ENCODE measurements at places on chromosomes 6 and 20.

- no peak for DNase-seq
Measured at GRCh38 chr6:10144772-10145171, 270.1 kb downstream of the TFAP2A start.

DNA sequence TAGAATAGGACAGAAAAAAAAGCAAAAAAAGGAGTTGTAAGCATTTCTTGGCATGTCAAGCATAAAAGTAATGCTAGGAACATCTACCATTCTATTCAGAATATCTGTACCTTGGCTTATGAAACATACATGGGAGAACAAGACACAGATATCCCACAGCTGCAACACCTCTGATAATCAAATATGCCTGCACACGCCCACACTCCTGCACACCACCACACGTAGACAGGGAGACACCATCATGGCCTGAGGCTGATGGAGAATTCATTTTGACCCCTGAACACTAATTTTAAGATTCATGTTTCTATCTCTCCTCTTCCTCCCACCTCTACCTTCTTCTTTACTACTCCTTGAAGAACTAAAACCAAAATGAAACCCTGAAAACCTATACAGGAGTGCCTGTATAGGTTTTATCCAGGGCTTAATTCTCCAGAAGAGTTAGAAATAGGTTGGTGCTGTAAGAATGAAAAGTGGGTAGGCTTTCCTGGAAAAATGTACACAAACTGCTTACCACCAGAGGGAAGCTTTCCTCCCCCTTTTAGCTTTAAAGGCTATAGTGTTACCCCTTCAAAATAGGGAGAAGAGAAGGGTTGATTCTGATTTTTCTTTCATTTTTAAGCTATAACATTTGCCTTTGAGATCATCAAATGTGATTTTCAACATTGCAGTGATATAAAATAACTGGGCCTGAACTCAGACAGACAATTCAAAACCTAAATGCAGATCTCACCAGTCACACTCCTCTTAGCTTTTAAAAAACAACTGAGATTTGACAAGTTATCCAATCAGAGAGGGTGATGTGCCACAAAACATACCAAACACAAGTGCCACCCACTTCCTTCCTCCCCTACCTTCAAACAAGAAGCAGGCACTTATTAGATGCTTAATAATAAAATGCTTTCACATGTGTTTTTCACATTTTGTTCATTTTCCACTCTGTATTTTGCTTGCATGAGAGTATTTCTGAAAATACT, 57.9 kb downstream of the ELOVL5 start:
- no peak for DNase-seq

DNA sequence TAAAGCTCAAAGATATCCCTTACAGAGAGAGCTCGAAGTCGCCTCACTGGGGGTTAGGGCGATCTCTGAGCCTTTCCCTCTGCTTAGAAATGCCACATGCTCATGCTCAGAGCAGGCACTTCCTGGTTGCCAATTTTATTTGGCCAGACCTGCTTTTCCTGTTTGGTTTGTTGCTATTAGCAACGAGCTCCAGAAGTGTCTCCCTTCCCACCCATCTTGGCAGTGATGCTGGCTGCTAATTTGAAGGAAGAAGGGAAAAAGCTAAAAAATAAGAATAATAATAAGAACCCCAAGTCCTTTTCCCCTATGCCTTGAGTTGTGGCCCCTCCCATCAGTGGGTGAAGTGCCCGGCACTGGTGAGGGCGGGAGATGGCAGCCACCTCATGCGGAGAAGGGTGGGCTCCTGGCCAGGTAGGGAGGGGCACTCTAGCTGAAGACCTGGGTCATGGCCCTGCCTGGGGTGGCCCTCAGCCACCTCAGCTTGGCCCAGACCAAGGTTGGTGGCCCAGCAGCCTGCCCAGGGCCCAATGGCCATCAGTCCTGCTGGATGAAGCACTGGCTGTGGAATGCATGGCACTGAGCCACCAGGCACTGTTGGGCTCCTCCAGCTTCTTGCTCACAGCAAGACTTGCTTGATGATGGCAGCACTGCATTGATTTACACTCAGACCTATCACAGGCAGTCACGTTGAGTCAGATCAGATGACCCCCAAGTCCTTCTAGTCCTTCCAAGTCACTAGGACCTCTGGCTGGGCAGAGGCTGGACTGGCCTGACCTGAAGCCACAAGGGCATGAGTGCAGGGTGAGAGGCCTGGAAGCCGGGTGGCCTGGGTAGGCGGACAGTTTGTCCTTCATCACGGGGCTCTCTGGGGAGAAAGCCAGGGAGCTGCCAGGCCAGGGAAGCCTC, 79.0 kb downstream of the SYNJ2 start:
- no peak for DNase-seq

- DNase-seq: no peak
Measured at GRCh38 chr20:57964011-57964862, 254.4 kb upstream of the PMEPA1 start.

DNA sequence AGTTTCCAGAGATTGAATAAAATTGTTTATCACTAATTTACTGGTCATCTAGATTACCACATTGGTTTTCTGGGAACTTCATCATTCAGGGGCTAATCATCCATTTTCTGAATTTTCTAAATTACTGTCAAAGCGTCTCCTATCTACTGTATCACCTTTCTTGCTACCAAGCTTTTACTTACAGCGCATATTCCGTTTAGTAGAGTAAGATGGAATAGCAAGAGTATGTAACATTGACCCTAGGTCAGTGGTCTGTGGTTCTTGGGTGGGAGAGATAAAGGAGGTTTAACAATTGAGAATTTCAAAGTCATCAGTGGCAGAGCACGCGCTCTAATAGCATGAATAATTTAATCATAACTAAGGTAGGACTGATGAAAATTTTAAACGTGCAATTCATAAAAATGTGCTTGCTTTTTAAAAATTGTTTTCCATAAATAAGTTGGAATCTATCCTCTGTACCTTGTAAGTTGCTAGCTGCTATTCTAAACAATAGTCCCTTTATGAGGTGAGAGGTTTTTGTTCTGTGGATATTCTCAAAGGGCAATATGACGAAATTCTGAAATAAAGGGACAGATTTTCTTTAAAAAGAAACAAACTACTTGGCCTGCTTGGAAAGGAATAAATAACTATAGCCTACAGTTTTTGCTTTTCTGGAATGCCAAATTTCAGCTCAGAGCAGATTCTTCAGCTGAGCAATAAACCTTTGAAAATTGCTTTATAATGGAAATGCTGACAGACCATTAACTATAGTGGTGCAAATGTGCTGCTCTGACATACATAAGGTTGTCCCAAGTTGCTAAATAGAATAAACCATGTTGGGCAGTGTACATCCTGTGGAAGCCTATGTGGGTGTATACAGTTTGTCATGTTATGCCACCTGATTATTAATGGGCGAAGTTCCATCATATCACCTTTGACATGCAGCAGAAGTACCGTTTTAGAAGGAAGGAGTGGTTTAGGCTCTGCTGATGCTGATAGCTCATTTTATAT, 84.1 kb downstream of the ZFAND3 start:
- no peak for DNase-seq

- no peak for DNase-seq
Measured at GRCh38 chr20:44586289-44586911, 4.0 kb downstream of the PKIG start.

GRCh38 chr6:72952808-72953630, 272.3 kb downstream of the KHDC1L start:
- no peak for DNase-seq

DNA sequence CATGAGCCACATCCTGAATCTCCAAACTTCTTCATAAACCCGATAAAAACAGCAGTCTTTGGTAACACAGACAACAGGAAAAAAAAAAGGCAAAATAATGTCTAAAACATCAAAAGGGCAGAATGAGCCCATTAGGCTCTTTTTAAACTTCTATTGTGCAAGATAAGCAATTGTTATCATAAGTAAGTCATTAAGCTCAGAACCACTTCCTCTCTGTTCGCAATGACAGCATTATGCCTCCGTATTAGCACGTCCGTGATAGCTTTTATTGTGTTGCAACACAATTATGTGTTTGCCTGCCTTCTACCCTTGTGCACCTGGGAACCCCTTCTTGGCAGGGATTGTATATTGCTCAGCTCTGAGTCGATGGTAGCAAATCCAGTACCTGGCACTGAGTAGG, 147.1 kb downstream of the LRFN2 start:
- no peak for DNase-seq

- DNase-seq: peak; percentile 23
Measured at GRCh38 chr6:109595998-109596397, 95.0 kb downstream of the AK9 start.

DNA sequence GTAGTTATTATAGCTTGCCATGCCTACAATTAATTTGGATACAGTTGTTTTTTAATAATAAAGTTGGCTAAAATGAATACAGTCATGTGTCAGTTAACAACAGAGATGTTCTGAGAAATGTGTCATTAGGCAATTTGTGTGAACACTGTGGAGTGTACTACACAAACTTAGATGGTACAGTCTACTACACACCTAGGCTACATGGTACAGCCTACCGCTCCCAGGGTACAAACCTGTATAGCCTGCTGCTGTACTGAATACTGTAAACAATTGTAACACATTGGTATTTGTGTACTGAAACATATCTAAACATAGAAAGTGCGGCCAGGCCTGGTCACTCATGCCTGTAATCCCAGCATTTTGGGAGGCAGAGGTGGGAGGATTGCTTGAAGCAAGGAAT, 50.2 kb downstream of the MYLIP start:
- DNase-seq: no peak

DNA sequence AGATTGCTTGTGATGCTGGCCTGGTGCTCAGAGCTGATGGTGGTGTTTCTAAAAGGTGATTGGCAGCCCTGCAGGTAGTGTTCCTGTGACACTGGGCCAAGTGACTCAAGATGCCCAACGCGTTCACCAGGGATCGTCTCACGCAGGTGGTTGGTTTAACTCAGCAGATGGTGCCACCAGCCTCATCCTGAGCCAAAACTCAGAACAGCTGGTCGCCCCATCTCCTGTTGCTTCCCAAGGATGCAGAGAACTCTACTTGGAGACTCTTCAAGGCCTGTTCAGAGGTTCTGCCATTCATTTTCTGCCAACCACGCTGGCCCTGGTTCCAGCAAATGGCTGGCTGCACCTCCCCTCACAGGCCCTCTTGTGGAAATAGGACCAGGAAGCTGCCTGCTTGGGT, 394.4 kb downstream of the CDH26 start:
- DNase-seq: no peak

- DNase-seq: no peak
Measured at GRCh38 chr20:1828786-1829131, 66.4 kb upstream of the SIRPA start.

- DNase-seq: no peak
Measured at GRCh38 chr6:158481690-158482473, 78.0 kb upstream of the TMEM181 start.

- DNase-seq: no peak
Measured at GRCh38 chr6:148535976-148536375, 193.3 kb downstream of the SASH1 start.

DNA sequence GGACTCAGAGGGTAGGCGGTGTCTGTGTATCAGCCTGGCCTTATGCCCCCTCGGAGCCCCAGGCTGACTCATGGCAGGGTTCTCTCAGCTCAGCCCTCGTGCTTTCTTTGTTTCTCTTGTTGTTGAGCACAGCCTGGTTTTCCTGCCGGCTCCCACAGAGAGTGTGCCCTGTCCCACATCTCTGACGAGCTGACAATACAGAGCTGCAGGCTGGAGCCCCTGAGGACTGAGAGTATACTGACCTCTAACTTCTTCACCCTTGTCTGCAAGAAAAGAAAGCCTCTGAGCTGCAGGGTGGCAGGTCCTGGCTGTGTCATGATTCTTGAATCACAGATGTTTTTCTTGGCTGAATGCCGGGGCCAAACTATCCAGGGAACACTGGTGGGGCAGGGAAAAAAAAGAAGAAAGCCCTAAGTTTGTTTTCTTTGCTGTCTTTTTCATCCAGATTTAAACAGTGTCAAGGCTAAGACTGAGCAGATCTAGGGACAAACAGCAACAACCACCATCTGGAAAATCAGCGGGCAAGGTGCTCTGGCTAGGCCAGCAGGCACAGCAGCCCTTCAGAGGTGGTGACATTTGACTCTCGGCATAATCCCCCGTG, 63.3 kb upstream of the ZNF133 start:
- DNase-seq: no peak

DNA sequence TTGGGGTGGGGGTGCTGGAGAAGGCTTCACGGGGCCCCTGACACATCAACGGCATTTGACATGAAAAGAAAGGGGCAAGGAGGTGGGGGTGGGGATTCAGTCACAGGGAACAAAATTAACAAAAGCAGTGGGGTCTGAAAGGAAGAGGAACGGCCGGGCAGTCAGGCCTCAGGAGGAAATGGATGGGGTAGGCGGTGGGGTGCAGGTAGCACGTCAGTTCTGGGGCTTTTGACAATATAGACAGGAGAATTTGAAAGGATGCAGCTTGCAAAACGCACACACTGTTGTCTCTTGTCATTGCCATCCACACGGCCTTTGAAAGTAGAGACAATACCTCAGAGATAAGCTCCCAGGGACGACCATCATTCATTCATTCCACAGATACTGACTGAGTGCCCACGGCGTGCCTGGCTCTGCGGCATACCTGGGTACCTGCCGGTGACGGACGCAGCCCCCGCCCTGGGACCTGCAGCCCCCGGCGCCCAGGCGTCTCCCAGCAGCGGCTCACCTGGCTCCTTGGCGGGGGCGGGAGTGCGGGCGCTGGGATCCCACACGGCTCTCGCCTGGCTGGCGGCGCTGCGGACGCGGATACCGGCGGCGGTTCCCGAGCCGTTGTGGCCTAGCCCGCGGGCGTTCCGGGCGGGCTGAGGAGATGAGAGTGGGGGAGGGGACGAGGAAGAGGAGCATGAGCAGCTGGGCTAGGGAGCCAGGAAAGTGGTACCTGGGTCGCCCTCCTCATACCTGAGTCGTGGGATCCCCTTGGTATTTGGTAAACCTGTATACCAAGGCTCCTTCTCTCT, at the start of gene SLC26A8:
SLC26A8 (minus strand) TSS at position 646 of the 800 bp plus-strand sequence. CDS start 4,934 bp downstream, outside the sequence.
- no peak for DNase-seq

GRCh38 chr6:21846541-21847451, 253.2 kb downstream of the SOX4 start:
- peak; percentile 98 for DNase-seq

DNA sequence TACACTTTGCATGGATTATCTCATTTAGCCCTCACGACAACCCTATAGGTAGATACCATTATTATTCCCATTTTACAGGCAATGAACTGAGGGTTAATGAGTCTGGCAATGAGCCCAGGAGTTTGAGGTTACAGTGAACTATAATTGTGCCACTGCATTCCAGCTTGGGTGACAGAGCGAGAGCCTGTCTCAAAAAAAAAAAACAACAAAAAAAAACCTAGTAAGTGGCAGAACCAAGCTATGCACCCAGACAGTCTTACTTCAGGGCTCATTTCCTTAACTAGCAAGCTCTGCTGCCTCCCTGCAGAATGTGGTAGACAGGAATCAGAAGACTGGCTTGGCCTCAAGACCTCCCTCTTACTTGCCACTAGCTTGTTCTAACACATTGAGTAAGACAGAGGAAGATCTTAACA, 71.9 kb upstream of the RREB1 start:
- no peak for DNase-seq

- DNase-seq: no peak
Measured at GRCh38 chr6:14682812-14683211, 563.1 kb upstream of the JARID2 start.
